Stimulated activated CD8-positive, alpha-beta memory T cell treated with anti-CD3 and anti-CD28 coated beads, Interleukin-7, amount 100 ng/mL, for 1 hour (primary cell): ENCODE measurements at places on chromosomes 1 and 21.

DNA sequence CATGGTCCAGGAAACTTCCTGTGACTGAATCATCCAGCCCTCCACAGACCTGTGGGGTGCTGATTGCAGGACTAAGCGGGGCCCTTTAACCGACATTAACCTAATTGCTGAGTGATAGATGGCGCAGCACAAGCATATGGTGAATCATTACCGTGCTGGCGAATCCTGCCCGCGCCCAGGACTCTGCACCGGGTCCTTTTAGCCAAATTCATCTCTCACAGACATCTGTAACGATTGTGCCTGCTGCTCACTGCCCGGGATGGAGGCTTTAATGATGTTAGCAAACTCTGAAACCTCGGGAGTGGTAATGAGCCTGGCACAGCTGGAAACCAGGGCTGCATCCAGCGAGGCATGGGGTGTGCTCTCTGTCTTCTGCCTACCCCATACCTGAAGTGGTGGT lies 147.3 kb upstream of the CD34 start:
- DNase-seq: no peak

GRCh38 chr1:185767508-185768120 lies 33.4 kb downstream of the HMCN1 start:
- DNase-seq: no peak

DNA sequence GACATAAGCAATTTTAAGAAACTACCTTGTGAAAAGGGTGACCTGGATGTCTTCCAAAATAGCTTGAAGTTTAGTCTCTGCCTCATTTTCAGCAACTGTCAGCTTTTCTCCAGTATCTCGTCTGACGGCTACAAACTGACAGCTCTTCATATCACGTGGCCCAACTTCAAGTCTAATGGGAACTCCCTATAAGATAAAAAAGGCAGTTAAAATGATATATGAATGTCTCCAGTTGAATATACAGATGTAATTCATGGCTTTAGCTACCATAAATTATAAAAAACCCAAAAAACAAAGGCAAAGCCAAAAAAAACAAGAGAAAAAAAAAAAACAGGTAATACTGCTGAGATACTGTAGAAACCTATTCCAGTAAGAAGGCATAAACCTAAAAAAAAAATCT lies 44.9 kb upstream of the SLC30A10 start:
- DNase-seq: no peak

DNA sequence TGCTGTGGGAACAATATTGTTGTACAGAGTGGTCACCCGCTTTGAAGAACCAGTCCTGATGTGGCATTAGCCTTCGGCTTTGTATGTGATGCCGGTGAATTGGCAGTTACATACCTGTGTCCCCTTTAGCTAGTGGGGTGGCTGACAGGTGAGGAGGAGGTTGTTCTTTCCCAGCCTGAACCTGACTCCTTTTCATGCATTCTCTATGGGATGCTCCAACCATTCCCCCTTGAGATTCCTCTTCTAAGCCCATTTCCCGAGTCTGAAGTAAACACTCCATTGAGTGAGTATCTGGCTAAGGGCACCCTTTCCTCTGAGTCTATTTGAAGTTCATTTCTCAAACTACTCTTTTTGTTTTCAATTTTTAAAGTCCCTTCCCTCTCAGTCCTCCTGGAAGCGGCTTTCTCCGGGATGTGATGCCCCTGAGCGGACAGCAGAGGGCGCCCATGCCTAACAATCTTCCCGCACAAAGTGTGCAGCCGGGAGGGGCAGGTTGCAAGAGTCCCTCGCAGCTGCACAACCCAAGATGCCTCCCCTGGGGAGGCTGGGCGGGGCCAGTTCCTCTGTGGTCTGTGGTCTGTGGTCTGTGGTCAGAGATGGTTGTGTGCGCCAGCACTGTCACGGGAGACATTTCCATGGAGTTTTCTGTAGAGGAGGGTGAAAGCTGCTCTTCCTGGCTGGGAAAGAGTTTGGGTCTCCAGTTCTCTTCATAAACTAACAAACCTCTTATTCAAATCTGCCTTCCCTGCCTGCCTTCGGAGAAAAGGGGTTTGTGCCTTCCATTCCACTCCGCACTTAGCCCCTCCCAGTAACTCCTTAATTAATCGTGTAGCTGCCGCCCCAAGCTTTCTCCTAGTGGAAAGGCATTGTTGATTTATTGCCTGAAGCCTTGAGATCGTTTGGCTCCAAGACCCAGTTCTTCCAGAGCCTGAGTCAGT lies 36.4 kb upstream of the LMX1A start:
- DNase-seq: peak; percentile 77

- DNase-seq: no peak
These were observed 5.3 kb upstream of the CHD1L start for GRCh38 chr1:147236959-147237791.

DNA sequence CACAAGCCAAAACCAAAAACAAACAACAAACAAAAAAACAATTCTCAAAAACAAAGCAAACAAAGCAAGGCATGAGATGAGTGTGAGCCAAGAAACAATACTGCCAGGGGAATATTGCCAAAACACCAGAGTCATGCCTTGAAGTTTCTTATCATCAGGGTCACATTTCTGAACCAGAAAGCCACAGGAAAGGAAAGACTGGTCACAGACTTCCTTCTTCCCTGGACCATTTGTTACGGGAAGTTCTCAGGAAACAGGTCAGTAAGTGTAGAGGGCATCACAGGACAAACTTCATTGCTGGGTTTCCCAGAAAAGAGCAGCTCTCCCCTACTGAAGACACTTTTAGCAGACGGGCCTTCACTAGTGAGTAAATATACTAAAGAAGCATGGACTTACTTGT lies 191.2 kb downstream of the GABPA start:
- no peak for DNase-seq

DNA sequence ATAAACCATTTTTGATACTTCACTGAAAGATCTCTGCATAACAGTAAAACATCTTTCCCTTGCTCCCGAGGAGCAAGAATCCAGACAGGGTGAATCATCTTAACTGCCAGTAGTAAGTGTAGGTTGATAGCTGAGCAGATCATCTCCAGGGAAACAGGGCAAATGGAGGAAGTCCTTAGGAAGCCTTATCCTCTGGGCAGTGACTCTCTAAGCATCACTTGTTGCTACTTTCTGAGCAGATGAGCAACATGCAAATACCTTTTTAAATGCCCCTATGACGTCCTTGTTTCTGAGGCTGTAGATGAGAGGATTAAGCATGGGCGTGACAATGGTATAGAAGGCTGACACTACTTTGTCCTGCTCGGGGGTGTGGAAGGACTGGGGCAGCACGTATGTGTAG lies 8.9 kb downstream of the OR2T11 start:
- no peak for DNase-seq

DNA sequence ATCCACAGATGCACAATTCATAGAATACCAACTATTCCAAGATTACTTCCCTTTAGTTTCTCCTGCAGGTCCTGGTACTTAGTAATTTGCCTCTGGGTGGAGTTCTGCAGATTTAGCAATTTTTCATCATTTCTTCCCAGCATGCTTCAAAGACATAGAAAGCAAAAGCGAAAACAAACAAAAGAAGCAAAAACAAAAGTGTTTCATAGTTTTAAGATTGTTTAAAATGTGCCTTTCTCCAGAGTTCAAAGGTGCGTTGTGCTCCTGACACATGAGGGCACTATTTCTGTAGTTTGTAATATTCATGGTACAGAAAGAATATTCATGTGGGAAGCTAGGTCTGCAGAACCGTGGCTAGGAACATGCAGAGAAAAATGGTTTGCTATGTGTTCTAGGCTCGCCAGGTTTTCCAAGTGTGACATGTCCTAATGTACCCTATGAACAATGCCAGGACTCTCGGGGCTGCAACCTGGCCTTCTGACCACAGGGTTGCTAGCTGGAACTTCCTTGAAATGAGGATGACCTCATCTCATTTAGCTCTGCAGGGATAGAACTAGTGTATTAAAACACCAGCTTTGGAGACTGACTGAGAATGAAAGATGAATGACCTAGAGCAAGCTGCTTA lies 30.0 kb upstream of the RCSD1 start:
- DNase-seq: no peak

GRCh38 chr1:173253046-173253445 lies 45.9 kb upstream of the TNFSF4 start:
- no peak for DNase-seq

DNA sequence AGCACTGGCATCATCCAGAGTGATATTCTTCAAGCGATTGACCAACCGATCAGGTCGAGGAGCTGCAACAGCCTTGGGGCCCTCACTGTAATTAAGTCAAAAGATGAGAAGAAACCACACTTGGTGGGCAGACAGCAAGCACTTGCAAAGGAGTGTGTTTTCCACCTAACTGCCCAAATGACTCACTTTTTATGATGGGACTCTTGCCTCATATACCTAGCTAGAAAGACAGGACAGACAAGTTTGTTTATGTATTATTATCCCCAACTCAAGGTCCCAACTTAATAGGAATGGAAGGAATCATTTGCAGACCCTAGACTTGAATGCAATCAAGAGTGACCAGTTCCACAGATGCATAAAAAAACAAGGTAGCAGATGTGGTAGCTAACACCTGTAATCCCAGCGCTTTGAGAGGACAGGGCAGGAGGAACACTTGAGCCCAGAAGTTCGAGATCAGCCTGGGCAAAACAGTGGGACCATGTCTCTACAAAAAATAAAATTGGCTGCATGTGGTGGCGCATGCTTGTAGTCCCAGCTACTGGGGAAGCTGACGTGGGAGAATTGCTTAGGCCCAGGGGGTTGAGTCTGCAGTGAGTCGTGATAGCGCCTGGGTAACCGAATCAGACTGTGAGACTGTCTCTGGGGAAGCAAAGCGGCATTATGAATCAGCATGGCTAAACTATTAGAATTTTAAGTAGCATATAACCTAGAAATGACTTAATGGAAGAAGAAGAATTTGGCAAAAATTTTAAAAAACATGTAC lies 2.3 kb upstream of the NRAS start:
- no peak for DNase-seq

DNA sequence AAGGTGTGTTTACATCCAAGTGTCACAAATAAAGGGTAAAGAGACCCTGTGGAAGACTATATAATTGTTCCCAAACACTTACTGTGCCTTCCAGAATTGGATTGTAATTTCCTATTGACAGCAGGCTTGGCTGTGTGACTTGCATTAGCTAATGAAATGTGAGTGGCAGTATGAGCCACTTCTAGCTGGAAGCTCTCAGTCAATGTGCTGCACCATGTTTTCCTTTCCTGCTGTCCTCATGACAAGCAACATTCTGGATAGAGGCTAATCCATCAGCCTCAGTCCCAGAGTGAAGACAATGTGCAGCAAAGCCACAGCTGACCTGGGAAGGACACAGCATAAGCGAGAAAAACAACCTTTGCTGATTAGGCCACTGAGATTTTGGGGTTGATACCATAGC lies 5.9 kb upstream of the FOXJ3 start:
- no peak for DNase-seq

- no peak for DNase-seq
These were observed 144.3 kb upstream of the C1orf21 start for GRCh38 chr1:184242507-184242943.

- DNase-seq: no peak
These were observed 326.7 kb upstream of the RGS18 start for GRCh38 chr1:191831572-191831971.

- DNase-seq: no peak
These were observed 79.2 kb downstream of the MAN1C1 start for GRCh38 chr1:25695771-25696311.

- DNase-seq: no peak
These were observed 348.7 kb downstream of the SETD4 start for GRCh38 chr21:35711661-35712060.

GRCh38 chr21:36044056-36044455 lies 16.3 kb downstream of the SETD4 start:
- DNase-seq: no peak

DNA sequence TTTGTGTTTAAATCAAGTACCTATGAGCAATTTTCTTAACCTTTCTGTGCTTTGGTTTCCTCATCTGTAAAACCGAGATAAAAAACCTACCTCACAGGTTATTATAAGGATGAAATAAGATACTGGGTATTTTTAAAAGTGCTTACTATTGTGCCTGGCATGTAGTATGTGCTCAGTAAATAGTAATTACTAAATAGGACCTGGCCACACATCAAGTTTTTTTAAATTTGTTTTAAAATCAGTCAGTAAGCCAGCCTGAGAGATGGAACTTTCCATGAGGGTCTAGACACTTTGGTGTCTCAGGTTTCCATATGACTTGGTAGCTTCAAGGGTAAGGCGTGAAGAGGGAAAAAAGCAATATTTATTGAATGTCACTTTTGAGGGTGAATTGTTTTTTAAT lies 7.0 kb upstream of the ATF3 start:
- no peak for DNase-seq

- DNase-seq: no peak
These were observed 11.8 kb downstream of the DMRTB1 start for GRCh38 chr1:53471000-53471399.

DNA sequence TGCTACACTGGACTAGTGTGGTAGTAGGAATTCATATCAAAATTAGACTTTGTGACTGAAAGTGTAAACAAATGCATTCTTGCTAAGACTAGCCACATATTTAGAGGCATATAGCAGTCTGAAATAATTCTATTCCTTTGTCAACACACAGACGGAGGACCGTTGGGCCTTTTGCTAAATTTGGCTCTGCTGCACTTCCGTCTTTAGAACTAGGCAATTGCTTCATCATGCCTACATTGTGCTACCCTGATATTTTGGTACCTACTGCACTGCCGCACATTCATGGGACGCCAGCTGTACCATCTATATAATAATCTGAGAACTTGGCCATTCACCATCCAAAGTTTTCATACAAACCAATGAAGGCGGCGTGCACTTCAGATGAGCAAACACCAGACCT lies 346.8 kb downstream of the KIF26B start:
- DNase-seq: no peak

GRCh38 chr1:22824466-22824865 lies 113.8 kb downstream of the EPHB2 start:
- no peak for DNase-seq

- DNase-seq: no peak
These were observed 4.0 kb downstream of the GLMP start for GRCh38 chr1:156291226-156292061.

DNA sequence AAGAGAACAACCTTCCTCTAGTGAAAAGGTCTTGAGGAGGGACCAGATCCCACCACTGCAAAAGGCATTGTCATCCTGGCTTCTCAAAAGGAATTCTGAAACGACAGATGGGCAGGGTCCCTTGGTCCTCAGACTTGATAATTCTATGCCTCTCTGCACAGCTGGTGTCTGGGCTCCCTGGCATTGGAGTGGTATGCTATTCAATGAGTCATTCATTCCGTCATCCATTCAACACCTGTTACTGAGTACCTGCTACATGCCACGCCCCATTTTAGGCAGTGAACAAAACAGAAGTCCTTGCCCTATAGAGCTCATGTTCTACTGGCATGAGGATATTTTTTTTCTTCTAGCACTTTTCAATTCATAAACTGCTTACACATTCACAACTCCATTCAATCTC lies 45.8 kb upstream of the HMGB4 start:
- DNase-seq: no peak
